Brain pericyte (primary cell): ENCODE measurements at places on chromosomes 16 and 17.

DNA sequence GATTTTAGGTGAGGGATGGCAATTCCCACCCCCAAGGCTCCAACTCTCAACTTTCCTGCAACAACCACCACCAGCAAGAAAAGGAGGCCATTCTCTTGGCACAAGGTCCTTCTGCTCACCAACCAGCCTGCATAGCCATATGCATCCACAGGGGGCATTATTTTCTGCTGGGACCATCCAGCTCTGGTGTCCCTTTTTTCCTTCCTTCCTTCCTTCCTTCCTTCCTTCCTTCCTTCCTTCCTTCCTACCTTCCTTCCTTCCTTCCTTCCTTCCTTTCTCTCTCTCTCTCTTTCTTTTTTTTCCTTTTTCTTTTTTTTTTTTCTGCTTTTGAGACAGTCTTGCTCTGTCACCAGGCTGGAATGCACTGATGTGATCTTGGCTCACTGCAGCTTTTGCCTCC is 21.1 kb upstream of the COX10 start:
- no peak for DNase-seq

DNA sequence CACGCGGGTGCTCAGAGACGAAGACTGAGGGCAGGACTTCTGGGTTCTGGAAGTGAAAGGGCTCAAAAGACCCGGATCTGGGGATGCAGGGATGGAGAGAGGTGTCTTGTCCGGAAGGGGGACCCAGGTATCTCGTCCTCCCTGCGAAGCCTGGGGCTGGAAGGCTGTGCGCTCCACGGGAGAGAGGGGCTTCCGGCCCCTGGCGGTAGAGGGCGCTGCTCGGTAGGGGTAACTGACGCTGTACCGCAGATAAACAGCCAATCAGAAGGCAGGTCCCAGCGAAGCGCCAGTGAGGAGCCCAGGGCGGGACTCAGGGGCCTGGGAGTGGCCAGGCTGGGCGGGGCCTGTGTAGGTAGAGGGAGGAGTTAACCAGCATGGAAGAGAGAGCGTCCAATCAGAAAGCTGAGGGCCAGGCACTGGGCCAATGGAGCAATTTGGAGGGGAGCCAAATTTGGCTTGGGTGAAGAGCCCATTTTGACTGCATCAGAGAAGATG is 804 bp downstream of the TGFB1I1 start:
- peak; percentile 71 for DNase-seq

DNA sequence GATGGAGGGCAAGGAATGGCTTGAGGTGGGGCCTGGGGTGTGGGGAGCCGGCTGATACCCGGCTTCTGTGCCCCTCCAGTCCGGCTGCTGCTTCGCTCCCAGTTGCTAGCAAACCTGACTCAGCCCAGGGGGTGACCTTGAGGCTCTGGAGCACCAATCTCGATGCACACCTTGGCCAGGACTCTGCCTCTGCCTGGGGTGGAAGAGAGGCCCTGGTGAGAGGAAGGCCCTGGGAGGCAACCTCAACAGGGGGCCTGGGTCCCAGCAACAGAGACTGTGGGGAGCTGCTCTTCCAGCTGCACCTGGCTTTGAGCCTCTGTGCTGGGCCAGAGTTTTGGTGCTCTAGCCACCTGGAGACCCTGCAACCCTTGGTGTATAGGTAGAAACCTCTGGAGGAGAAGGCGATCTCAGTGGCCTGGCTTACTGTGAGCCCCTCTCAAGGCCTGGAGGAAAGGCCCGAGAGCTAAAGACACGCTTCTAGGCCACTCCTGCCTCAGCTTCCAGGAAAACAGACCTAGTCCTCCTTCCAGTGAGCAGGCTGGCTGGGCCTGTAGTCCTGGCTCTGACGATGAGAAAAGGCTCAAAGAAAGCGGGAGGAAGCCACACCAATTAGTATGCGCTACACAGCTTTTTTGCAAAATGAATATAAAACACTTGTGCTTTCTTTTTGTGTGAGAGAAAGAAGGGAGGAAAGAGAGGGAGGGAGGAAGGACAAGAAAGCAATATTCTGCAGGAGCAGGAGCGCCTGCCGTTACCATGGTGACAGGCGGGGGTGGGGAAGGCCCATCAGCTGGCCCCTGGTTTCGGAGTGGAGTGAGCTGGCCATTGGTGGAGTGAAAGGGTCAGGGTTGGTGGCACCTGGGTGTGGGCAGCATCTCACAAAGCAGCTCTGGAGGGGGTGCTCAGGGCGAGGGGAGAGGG is 51.0 kb downstream of the VAC14 start:
- DNase-seq = no peak

DNA sequence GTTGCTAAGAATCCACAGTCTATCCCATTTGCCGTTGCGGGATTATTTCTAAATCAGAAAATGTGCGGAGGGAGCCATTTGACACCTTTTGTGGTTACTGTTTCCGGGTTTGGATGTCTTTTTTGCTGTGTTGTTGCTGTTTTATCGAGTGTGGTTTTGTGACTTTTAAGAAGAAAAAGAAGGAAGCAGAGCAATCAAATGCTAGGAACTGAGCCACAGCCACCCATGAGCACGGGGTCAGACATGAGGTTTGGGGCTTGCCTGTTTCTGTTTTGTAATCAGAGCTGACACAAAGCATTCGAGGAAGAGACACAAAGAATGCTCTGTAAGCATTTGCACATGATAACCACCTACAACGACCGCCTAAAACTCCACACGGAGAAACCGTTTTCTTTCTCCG is 53.1 kb upstream of the CHMP6 start:
- no peak for DNase-seq

DNA sequence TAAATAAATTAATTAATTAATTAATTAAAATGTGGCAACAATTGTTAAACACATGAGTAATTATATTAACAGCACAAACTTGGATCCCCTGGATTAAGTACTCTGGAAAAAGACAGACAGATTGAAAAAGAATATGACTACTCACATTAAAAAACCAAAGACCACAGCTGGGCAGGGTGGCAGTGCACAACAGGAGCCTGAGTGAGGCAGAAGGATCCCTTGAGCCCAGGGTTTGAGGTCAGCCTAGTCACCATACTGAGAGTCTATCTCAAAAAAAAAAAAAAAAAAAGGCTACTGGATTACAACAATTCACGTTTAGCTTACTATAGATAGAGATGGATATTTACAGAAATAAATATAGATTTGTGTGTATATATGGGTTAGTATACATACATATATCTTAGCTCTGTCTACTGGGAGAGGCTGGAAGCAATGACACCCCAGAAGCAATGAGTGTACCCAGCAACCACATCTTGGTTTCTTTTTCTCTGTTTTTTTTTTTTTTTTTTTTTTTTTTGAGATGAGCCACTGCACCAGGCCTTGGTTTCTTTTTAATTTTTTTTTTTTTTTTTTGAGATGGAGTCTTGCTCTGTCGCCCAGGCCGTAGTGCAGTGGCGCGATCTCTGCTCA is 10.6 kb upstream of the SUZ12 start:
- DNase-seq = no peak

GRCh38 chr16:17887963-17888362 is 417.2 kb upstream of the XYLT1 start:
- DNase-seq = no peak

GRCh38 chr17:58568044-58568799 is 53.8 kb upstream of the MTMR4 start:
- DNase-seq = no peak

DNA sequence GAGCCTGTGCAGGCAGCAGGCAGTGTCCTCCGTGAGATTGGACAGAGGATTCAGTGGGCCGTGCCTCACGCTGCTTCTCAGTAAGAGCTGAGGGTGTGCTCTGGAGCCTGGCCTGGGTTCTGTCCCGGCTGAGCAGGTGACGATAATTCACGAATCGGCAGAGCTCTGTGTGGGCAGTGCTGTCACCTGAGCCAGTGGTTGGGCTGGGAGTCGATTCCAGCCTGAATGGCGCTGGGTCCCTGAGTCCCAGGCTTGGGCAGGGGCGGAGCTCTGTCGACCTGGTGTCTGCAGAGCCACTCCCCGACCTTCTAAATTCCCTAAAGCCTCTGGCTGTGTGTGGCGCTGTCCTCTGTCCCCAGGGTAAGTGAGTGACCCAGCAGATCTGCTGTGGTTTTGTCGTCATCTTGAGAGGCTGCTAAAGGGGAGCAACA is 8.4 kb downstream of the ACSF3 start:
- DNase-seq = no peak

- DNase-seq = no peak
Observed at GRCh38 chr17:80441133-80441578, 26.2 kb downstream of the ENDOV start.

GRCh38 chr16:56488035-56488434 is 31.8 kb downstream of the BBS2 start:
- no peak for DNase-seq

DNA sequence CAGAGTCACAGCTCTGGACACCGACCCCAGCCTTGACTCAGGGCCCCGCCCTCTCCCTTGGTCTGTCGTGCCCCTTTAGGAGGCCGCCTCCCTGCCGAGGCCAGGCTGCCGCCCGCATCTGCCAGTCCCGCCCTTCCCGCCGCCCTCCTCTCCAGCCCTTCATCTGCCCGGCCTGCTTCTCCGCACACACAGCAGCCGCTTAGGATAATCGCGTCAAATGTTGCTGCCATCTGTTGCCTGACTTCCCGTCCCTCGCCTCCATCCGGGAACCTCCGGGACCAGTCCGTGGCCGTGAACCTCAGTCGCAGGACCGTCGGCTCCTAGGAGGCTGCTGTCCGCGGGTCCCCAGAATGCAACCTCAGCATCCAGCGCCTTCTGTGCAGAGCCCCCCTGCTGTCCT is 11.9 kb downstream of the GSE1 start:
- no peak for DNase-seq

DNA sequence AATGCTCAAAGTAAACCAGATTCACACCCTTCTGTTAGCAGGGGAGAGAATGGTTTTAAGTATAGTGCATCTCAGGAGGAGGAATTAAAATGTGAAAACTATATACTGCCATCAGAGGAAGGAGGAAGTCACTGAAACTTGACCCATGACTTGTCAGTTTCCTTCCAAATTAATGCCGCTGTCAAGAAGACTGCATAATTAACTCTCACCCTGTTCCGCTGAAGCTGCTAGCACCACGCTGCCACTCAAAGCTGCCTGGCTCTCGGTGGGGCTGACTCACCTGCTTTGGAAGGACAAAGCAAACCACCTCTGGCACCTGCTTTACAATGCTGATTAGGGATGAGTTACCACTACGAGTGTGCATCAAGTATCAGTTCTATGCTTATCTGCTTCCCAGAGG is 37.8 kb upstream of the ULK2 start:
- no peak for DNase-seq

DNA sequence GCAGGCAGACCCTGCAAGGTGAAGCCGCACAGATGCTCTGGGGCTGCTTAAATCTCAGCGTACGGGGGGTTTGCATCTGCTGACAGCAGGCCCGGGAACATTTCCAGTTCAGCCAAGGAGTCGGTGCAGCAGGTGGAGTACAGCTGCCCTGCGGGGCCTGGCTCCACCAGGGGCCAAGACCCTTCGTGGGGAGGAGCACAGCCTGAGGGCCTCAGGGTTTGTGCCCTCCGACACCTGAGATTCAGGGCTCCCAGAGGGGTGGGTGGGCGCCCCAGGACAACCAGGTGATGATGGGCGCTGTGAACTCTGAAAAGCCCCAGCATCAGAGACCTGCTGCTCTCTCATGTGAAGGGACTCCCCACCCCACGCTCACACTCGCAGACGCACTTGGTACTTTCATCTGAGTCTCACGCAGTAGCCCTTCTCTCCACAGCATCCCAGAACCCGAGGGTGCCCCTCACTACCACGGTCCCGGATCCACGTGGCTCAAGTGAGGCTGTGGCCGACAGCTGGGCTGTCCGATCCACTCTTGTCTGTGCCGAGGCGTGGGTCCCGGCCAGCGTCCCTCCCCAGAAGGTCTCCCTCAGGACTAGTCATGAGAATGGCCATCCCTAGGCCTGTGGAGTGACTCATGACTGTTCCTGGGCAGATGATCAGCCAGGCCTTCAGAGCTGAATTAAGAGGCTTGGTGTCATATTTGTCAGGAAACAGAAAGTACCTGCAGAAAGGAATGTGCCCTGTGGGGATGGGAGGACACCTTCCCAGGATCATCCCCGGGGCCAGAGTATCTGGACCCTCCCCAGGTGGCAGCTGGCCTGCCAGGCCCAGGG is 29.6 kb downstream of the ACSF3 start:
- DNase-seq = no peak

GRCh38 chr16:24297375-24297774 is 41.2 kb downstream of the CACNG3 start:
- DNase-seq = no peak

DNA sequence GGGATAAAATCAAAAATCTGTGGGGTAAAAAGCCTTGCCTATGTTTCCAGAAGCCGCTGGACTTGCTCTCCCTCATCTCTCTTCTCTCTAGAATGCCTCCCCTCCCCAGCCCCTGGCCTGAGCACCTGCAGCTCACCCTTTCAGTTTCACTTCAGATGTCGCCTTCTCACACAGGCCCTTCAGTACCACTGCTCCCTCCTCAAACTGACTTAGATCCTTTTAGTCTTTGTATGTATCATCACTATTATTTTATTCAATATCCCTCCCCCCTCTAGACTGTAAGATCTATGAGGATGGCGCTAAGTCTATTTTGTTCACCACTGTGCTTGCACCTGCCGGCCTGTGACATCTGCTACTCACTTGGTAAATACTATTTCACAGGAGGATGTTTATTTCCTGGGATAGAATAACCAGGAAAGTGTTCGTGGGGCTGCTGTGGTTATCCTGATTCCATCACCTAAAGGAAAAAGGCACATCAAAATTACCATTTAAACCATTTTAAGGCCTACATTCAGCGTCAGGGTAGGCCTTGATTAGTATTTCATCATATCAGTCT is 122.3 kb downstream of the MRTFB start:
- DNase-seq = no peak

- no peak for DNase-seq
Observed at GRCh38 chr16:55330781-55331647, 7.0 kb downstream of the IRX6 start.

DNA sequence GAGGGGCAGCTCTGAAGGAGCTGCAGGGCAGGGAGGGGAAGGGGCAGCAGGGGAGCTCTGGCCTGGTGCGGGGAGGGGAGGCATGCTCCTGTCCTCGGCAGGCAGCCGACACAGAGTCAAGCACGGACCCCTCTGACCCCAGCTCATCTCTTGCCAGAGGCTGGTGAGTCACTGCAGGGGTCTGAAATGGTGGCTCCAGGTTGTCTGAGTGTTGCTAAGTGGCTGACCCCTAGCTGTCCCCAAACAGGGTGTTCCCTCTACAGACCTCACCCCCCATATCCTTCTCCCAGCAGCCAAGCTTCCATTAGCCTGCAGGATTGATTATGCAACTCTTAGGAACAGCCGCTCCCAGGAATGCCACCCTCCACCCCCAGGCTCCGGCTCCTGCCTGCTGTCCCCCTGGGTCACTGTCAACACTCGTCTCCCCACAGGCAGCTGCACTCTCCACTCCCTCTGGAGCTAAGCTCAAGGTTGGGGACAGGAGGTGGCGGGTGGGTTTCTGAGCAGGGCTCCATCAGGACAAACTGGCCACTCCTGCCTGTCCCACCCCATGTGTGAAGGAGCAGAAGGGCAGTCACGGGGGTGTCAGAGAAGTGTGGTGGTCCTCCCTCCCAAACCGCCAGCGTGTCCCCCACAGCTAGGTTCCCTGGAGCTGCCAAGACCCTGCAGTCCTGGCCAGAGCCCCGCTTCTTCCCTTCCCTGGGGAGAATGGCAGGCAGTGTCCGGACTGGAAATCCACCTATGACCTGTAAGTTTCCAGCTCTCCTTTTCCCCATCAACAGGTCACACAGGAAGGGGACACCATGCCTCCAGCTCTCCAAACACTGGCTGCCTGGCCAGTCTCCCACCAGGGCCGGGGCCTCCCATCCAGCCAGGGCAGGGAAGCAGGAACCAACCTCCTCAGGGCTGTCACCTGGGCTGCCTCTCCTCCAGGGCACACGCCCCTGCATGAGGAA is 1.0 kb downstream of the MYLK3 start:
- no peak for DNase-seq
